Caki2 (cell line): ENCODE measurements at places on chromosomes 7 and 10.

- DNase-seq = no peak
These were observed 8.2 kb upstream of the FEZF1 start for GRCh38 chr7:122312789-122313188.

DNA sequence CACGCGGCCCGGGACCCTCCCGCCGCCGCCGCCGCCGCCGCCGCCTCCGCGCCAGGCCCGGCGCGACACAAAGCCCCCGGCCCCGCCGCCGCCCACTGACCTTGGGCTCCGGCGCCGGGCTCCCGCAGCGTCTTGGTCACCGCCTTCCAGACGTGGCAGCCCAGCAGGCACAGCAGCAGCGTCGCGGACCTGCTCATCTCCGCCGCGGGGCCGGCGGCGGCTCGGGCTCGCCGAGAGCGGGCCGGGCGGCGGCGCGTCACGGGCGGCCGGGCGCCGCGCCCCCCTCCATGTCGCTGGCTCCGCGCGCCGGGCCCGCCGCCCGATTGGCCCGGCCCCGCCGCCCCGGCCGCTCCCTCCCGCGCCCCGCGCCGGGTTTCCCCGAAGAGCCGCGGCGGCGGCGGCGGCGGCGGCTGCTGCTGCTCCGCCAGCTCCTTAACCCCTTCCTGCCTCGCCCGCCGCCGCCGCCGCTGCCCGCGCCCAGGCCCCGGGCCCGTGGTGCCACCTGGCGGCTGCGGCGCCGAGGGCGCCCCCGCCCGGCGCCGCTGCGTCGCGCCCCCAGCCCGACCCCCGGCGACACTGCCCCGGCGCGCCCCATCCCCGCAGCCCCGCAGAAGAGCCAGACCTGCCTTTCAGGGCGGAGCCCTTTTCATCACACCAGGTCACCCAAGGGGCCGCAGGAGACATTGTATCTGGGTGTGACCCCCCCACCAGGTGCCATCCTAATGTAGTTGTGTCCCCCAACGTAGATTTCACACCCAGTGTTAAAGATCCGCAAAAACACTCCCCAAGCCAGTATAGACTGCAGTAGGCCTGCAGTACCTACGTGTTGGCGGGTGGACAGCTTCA, at the start of gene FAM171A1:
FAM171A1 (minus strand) TSS at position 434 of the 846 bp plus-strand sequence; CDS start at position 197, 237 bp downstream.
- peak; percentile 32 for DNase-seq

DNA sequence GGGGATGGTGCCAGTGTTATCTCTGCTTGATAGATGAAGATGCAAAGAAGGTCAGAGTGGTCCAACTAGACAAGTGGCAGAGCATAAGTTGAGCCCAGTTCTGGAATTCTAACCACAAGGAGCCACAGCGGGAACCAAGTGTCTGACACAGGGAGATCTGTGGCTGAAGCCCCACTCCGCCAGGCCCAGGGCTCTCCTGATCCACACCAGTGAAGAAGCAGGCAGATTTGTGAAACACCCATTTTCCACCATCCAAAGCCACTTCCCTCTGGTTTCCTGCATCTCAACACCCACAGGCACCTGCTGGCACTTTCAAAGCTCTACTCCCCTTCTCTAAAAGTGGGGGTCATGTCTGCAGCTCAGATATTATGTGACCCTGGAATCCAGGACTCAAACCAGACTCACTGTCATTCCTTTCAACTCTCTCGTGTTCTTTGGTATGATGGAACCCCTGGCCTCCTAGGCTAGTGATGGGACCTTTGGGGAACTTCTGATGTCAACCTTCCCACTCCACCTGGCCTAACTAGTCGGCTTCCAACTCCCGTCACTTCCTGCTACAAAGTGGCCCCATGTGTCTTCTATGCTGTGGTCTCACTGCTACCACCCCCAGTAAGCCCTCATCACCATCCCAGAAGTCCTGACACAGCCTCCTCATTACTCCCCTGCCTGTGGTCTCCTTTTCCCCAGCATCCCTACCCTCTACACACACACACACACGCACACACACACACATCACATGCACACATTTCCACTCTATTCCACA, 177.6 kb downstream of the GRID1 start:
- DNase-seq = no peak

DNA sequence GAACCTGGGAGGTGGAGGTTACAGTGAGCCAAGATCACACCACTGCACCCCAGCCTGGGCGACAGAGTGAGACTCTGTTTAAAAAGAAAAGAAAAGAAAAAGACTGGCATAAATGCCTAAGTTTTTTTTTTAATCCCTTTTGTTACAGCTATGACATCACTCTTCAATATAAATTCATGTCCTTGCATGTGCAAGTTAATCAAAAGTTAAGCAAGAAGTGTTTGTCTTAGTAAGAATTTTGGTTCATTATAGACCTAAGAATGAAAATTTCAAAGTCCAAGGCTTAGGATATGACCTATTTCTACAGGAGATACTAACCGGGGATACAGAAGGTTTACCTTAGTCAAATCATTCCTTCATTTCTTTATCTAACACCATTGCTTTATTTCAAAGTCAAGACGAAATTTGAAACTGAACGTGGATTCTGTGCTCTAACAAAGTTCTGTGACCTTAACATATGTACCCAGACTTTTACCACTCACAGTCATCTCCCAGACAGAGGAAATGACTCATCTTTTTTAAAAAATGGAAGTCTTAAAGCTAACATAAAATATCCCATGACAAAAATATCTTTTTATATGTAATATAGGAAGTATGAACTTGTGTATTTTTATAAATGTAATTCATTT, 29.3 kb upstream of the ITGB8 start:
- DNase-seq = no peak

GRCh38 chr10:99443500-99443899, 13.1 kb upstream of the GOT1 start:
- no peak for DNase-seq

GRCh38 chr7:151454932-151455530, 15.1 kb upstream of the CRYGN start:
- no peak for DNase-seq

GRCh38 chr10:65827359-65827758, 1098.5 kb upstream of the LRRTM3 start:
- DNase-seq = no peak

GRCh38 chr10:42883993-42884983, 101.7 kb downstream of the BMS1 start:
- no peak for DNase-seq

DNA sequence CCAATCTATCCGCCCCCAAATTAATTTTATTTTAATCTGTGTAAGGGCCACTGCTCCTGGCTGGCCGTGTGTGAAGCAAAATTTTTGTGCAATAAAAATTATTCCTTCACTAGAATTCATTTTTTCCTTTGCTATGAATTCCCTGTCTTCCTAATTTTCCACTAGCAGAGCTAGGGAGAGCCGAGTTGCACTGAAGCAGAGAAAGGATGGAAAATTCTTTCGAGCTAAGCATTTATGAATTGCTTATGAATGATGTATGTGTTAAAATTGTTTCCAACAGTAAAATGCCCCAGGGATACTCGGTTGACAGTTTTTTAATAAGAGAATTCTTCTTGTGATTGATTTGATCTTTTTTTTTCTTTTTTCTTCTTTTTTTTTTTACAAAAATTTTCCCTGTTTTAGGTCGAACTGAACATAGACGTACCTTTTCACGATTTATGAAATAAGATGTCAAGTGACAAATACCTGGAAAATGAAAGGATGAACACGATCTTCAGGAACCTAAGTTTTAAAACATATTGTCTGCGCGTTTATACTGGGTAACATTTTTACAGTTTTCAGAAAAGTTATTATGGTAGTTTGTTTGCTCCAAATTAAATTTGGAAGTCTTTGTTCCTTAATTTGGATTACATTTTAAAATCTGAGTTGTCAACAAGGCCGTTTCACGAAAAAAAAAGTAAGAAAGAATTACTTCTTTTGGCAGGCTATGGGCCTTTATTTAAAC, 288.8 kb upstream of the NFE2L3 start:
- no peak for DNase-seq

- no peak for DNase-seq
These were observed 4.5 kb downstream of the FAM180A start for GRCh38 chr7:135743907-135744731.

GRCh38 chr10:42961796-42962109, 115.1 kb upstream of the RET start:
- DNase-seq = no peak

- DNase-seq = no peak
These were observed 18.8 kb upstream of the INPP5A start for GRCh38 chr10:132518572-132519381.
